SJSA1 (cell line): ENCODE measurements at places on chromosomes 3 and 15. TPM values are rescaled to one million over a fixed set of nuclear protein-coding genes. Genes with fewer than 3 reads are reported as not detected.
A peak's percentile ranks its signal among the peaks of the same experiment; 100 is the strongest.

- DNase-seq: peak; percentile 63
Measured at GRCh38 chr3:44913868-44914468, 39.6 kb downstream of the TGM4 start.

ITIH3 gene
- 4.0 and 8.9 TPM in 2 replicates for total RNA-seq

RPL39L gene
- total RNA-seq: 29.4 and 55.7 TPM in 2 replicates

DNA sequence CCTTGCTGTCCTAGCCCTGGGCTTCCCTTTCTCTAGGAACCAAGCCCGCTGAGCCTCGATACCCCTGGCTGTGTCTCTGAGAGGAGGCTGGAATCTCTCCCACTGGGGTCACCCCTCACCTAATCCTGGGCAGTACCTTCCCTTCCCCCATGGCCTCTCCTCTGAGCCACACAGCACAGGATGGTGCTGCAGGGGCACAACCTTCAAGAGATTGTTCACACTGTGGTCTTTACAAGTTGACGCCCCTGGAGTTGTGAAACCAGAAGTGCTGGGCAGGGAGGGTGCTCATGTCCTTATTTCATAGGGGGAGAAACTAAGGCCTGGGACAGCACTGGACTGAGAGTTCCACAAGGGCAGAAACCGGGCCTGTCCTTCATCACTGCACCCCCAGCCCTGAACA, 70.9 kb upstream of the TMEM115 start:
- no peak for DNase-seq

- DNase-seq: no peak
Measured at GRCh38 chr3:187165144-187165543, 25.8 kb upstream of the RPL39L start.

- DNase-seq: no peak
Measured at GRCh38 chr3:185822221-185823000, 2.4 kb downstream of the IGF2BP2 start.

GRCh38 chr15:53693729-53694475, 65.6 kb downstream of the WDR72 start:
- DNase-seq: no peak

GOLGA6L25 gene
- total RNA-seq: not detected in 2 replicates

CP gene
- 1.7 TPM in 1 of 2 replicates, not detected in the other for total RNA-seq

DNA sequence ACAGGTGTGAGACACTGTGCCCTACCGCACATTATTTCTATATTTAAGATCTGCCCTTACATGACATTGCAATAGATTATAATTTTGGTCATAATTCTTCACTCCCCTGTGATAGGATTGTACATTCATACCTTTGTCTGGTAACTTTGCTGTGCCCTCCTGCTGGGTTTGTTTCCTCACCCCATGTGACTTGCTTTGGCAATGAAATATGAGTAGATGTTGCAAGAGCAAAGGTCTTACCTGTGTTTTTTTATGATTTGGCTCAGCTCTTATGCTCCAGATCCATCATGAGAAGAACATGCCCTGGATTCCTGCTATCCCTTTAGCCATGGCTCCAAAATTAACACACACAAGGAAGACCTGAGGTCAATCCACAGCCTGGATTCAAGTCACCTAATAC, 137.7 kb upstream of the EOMES start:
- DNase-seq: no peak

PTH1R gene
- total RNA-seq: not detected in 2 replicates

DNA sequence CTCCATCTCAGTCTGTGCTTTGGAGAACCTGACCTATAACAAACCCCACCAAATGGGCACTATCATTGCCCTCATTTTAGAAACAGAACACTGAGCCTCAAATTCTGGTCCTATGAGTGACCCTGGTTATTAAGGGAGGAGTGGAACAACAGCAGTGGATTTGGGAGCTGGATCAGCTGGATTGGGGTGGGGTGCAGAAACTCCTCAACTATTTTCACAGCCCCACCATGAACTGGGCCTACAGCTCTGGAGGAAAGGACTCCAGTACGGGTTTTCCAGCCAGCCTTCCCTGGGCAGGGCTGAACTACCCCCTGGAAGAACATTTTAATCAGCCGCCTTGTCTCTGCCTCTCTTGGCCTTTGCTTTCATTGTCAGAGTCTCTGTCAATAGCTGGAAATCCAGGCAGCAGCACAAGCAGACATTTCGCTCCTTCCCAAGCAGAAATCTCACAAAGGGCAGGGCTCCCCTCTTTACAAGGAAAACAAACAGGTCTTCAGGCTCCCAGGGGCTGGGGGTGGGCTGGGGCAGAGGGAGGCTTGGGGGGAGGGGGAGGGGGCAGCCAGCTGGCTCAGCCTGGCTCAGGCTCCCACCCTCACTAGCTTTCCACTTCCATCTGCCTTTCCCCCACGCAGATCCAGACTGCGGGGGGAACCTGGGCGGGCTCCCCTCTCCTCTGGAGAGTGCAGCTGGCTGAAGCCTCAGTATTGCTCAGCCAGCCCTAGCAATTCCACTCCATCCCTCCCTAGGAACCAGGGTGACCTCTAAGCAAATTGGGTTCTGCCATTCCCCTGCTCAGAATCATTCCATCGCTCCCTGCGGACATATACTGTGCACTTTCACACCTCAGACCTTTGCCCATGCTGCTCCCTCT, 13.7 kb upstream of the TLE3 start:
- DNase-seq: peak; percentile 57

TRPM1 gene
- 0.08 TPM in 1 of 2 replicates, not detected in the other for total RNA-seq

DNA sequence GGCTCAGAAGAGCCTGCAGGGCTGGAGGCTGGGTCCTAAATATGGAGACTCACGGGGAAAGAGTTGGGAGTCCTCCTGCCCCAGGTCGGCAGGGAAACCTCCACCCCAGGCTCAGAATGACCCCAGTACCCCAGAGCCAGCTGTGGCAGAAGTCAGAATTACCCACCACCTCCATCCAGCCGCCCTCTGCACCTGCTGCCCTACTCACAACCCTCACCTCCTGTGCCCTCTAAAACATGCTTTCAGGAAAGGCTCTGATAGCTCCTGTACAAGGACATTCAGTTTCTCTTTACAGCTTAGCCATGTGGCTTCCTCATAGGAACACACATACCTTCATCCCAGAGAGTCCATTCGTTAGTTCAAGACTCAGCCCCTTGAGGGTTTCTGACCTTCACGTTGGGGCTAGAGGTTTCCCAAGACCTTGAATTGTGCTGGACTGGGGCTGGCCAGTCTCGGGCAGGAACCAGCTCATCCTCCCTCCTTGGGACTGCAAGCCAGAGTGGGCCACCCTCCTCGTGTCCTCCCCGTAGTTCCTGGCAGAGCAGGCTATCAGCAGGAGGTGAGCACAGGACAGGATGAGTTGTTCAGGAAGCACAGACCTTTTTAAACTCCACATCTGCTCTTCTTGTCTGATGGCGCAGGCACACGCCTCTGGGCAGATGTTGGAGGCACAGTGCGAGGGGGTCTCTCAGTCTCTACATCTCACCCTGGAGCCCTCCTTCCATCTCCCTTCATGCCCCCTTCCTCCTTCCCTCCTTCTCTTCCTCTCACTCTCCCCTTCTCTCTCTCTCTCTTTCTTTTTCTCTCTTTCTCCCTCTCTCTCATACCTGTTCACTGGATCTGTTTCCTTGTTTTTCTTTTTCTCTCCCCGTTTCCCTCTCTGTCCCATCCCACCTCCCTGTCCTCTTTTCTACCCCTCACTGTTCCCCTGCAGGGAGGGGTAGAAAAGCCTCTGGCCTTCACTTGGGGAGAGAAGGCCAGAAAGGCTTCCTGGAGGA, 55.9 kb upstream of the NR2C2 start:
- DNase-seq: no peak

DNA sequence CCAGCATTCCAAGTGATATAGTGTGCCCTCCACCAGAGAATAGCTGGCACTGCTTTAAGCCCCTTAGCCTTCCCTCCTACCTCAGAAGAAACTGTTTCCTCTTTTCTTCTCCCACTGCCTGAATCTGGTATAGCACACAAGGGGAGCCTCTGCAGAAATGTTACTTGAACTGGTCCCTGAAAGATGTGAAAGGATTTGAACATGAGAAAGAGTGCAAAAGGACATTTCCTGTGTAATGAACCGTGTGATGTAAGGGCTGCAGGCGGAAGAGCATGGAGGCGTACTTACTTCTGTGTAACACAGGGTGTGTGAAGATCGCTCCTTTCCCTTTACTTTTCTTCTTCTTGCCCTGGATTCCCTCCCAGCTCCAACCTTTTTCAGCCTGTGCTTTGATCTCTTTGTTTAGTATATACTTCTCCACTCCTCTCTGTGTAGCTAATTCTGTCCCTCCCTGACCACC, 8.4 kb downstream of the TMOD3 start:
- peak; percentile 77 for DNase-seq

DNA sequence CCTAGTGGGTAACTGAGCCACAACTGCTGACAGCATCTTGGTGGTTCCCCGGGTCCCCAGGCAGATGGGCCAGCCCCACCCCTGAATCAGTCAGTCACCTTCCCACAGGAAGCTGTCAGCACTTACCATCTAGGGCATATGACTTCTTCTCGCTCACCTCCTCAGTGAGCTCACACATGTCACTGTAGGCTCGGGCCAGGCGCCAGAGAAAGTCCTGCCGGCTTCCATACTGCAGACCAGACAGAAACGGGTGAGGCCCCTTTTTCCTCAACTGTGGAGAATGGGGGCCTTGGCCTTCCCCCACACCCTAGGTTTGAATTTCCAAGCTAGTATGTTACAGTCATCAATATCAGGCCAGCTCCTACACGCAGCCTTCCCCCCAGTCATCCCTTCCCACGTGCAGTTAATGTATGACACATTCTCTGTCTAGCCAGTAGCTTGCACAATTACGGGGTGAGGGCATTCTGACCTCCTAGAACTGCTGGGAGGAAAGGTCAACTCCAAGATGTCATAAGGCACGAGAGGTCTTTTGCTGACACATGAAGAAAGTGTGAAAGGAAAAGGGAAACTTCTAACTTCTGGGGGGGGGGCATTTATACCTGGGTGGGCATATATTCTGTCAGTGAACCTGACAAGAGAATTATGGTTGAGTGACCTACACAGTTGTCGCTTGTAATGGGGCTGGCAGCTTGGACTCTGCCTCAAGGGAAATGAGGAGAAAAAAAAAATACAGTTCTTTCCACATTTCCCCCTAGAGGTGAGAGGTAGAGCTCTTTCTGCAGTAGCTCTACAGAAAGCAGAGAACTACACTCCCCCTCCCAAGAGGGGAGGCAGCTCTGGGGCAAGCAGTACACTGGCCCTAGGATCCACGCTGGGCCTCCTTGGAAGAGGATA, 10.9 kb downstream of the RMDN3 start:
- no peak for DNase-seq

DNA sequence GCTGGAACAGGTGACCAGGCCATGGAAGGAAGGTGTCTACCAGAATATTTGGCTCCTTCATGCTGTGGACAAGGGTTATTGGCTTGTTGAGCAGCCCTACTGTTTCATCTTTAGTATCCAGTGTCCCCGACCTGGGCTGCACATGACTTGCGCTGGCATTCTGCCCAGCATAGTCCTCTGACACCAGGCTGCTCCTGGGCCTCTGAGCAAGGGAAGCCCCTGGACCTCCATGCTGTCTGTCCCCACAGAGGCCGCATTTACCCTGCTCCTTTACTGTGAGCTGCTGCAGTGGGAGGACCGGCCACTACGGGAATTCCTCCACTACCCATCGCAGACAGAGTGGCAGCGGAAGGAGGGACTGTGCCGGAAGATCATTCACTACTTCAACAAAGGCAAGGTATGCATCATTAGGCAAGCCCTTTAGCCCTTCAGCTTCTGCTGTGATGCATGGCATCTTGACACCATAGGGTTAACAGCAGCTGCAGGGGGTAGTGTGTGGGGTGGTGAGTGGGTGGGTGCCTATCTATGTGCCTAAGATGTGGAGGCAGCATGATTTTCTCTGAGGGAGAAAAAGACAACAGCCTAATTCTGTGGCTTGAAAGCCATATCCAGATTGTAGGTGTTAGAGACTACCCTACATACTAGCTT, 44.0 kb upstream of the MANF start:
- peak; percentile 51 for DNase-seq

NAALADL2 gene
- 4.7 and 9.1 TPM in 2 replicates for total RNA-seq

IGSF10 gene
- total RNA-seq: 0.24 TPM in 1 of 2 replicates, not detected in the other

UBXN7 gene
- total RNA-seq: 9.2 and 11.2 TPM in 2 replicates

DNA sequence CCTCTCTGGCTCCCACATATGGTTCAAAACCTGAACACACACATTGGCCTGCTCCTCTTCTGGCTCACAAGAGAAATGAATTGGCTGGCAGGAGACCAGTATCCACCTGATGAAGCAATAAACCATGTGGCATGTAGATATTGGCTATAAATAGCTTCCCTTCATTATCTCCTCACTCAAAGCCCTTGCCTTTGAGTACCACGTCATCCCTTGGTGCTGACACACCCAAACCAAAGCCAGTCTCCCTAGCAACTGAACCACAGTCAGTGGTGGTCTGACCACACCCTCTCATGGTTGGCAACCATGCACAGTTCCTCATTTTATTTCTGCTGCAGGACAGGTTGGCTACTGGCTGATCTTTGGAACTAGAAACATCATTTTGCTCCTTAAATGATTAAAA, 98.8 kb downstream of the ZNF621 start:
- no peak for DNase-seq

DENND6A gene
- 18.6 and 36.6 TPM in 2 replicates for total RNA-seq

DNA sequence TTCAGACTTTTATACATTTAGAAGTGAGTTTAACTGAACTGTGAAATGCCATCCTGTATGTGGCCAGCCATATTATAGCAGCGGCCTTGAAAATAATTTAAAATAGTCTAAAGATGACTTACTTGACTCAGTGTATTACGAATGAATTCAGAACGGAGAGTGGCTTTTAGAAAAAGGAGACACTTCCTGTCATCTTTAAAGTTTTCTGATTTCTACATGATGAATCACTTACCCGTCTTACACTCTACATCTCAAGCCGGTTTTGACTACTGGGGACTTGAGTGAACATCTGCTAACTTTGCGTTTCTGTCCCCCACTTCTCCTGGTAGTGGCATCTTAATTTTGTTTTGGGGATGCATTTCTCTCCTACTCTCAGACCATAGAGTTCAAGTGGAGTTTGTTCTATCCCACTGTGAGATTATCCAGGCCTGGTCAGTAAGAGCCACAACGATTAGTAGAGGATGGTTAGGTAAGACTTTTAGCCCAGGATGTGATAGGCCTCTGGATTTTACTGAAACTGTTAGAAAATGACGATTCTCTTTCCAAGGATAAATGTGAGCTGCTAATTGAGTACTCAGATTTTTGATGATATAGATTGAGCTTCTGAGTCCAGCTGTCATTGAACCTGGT, 175.4 kb upstream of the CADPS start:
- DNase-seq: no peak
